ENCODE measurements at places on chromosomes 12 and 14. TPM values are rescaled to one million over a fixed set of nuclear protein-coding genes. Genes with fewer than 3 reads are reported as not detected.

DNA sequence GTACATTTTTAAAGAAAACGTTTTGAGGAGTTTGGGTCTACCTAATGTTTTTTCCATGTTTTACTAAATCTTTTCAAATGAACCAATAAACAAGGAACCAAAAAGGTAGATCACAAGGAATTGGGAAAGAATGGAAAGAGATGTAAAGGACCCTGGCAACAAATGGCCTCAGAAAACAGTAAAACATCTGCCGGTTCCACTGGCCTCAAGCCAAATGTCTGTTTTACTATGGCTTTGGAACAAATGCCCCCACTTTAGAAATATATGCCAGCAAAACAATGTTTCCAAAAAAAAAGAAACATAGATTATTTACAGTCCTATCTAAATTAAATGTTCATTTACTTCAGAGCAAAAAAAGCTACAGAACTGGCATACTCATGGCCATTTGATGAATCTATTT is 3.0 kb downstream of the TRMT5 start:
- peaks cover 25% of the 10 kb centered on the region for H3K36me3 ChIP-seq
- H3K4me1 ChIP-seq: peaks cover 44% of the 10 kb centered on the region
- peak overlapping the region; percentile 93 for H3K4me3 ChIP-seq
- no peak for DNase-seq
- H3K27me3 ChIP-seq: no peaks in the 10 kb centered on the region

Gene DCN
- not detected for total RNA-seq

GRCh38 chr12:26062566-26062965 is 62.3 kb downstream of the BHLHE41 start:
- H3K36me3 ChIP-seq: peaks cover 7% of the 10 kb centered on the region
- H3K27ac ChIP-seq: peak overlapping the region; percentile 6
- DNase-seq: peak; percentile 82

GRCh38 chr12:114119316-114119715 is 153.2 kb upstream of the RBM19 start:
- no peaks in the 10 kb centered on the region for H3K4me1 ChIP-seq
- H3K27me3 ChIP-seq: peaks cover 41% of the 10 kb centered on the region
- H3K36me3 ChIP-seq: no peaks in the 10 kb centered on the region
- no peak overlapping the region for H3K4me3 ChIP-seq

Gene RNASE2
- not detected for total RNA-seq

GRCh38 chr14:81946834-81947798 is 413.5 kb upstream of the SEL1L start:
- no peaks in the 10 kb centered on the region for H3K36me3 ChIP-seq
- no peaks in the 10 kb centered on the region for H3K4me1 ChIP-seq
- no peaks in the 10 kb centered on the region for H3K27me3 ChIP-seq
- DNase-seq: no peak

Gene PLEKHG7
- total RNA-seq: not detected

- DNase-seq: peak; percentile 41
- H3K27ac ChIP-seq: peak overlapping the region; percentile 96
- H3K4me1 ChIP-seq: peaks cover 62% of the 10 kb centered on the region
- no peaks in the 10 kb centered on the region for H3K27me3 ChIP-seq
Measured at GRCh38 chr12:27572486-27573255, 48.7 kb downstream of the PPFIBP1 start.

GRCh38 chr14:105012171-105012985 is 8.5 kb downstream of the CDCA4 start:
- H3K4me1 ChIP-seq: peaks cover 32% of the 10 kb centered on the region
- H3K27me3 ChIP-seq: no peaks in the 10 kb centered on the region
- no peak for DNase-seq
- H3K36me3 ChIP-seq: peaks cover 51% of the 10 kb centered on the region
- H3K4me3 ChIP-seq: no peak overlapping the region

DNA sequence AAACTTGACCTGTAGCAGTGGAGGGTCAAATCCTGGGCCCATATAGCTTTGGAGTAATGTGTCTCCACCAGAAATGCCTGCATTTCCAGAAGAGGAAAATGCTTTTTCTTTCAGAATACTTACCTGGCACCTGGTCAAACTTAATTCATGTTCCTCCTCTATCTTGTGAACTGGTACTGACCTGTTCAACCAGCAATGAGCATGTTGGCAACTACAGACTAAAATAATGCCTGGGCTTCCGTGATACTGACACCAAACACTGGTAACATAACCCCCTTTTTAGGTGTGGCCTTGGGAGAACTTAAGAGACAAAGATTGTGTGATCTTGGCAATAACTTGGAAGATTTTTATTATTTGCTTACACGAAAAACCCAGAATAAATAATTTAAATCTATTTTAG is 23.8 kb upstream of the MGST1 start:
- peaks cover 13% of the 10 kb centered on the region for H3K4me1 ChIP-seq

DNA sequence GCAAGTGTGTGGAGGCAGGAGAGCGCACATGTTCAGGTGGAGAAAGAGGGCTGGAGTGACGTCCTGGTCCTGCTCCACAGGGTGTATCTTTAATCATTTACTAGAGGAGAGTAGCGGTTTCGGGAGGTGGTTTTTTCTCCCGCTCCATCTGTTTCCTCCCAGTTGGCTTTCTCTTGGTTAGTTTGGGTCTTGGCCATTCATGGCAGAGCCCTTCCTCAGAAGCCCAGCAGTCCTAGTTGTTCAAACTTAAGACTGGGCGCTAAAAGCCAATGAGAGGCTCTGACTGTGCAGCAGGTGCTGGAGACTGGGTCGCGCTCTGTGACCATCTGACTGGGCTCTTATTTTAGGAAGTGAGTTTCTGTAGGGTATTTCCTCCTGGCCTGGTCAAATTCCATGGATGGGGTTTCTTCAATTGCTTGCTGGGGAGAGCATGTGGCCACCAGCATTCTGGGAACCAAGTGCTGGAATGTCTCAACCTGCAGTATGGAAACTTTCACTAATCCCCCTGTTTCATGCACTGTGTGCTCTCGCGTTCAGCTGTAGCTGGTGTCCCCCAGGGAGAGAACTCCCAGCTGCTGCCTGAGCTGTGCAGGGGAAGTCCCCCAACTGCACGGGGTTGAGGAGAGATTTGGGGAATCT is 27.4 kb upstream of the TSPAN9 start:
- DNase-seq: no peak
- H3K4me3 ChIP-seq: no peak overlapping the region
- H3K27me3 ChIP-seq: no peaks in the 10 kb centered on the region
- no peaks in the 10 kb centered on the region for H3K36me3 ChIP-seq
- H3K27ac ChIP-seq: no peak overlapping the region

DNA sequence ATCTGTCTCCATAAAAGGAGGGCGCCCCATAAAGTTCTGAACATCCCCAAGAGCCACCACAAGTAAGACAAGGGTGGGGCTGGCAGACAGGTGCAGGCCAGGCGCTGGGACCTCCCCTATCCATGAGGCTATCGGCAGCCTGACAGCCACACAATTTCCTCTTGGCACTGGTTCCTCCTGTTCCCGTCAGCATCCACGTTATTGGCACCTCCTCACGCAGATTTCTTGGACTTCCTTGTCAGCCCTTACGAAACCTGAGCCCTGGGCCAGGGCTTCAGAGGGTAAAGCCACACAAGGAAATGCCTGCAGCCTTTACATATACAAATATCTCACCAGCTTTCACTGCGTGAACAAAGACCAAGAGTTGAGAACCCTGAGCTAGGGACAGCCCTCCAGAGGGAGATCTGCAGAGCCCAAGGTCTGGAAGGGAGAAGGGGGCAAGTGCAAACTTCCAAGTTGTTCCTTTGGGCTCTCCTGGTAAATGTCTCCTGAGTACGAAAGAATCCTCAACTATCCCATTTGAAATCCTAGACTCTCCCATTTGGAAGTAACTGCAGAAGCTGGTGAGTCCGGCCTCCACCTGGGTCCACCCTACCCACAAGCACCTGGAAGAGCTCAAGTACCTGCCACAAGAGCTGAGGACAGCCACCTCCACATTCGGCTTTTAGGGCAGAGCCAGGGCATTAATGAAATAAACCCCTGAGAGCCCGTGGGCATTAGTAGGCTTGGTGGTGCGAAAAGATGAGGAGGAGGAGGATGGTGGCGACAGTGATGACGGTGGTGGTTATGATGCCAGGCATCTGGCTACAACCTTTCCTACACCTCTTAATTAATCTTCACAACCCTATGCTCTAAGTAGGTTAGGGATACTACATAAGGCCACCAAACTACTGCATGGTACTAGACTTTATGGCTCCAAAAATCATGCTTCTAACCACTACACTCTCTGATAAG is 5.5 kb upstream of the TC2N start:
- H3K27me3 ChIP-seq: 0 out of 2 replicates have a peak, but pooled peaks cover 7% of the 10 kb centered on the region
- peak; percentile 67 for DNase-seq
- H3K27ac ChIP-seq: peak overlapping the region; percentile 59
- H3K4me1 ChIP-seq: peaks cover 34% of the 10 kb centered on the region
- H3K36me3 ChIP-seq: no peaks in the 10 kb centered on the region
